Stimulated activated CD8-positive, alpha-beta memory T cell treated with anti-CD3 and anti-CD28 coated beads, Interleukin-4, amount 100 ng/mL, for 4 hours (primary cell): ENCODE measurements at places on chromosomes 13 and 19.

GRCh38 chr13:102028206-102028605, 373.6 kb downstream of the FGF14 start:
- DNase-seq, result no peak

DNA sequence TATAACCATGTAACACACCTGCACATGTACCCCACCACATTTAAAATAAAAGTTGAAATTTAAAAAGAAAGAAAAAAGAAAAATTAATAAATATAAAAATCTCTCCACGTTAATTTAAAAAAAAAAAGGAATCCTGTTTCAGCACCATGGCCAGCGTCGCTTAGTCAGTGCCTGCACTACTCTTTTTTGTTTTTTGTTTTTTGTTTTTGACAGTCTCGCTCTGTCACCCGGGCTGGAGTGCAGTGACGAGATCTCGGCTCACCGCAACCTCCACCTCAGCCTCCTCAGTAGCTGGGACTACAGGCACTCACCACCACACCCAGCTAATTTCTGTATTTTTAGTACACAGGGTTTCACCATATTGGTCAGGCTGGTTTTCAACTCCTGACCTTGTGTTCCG, 835.9 kb downstream of the UQCRFS1 start:
- DNase-seq, result no peak

- DNase-seq, result no peak
Measured at GRCh38 chr13:68727798-68728197, 1379.8 kb upstream of the ATXN8OS start.

DNA sequence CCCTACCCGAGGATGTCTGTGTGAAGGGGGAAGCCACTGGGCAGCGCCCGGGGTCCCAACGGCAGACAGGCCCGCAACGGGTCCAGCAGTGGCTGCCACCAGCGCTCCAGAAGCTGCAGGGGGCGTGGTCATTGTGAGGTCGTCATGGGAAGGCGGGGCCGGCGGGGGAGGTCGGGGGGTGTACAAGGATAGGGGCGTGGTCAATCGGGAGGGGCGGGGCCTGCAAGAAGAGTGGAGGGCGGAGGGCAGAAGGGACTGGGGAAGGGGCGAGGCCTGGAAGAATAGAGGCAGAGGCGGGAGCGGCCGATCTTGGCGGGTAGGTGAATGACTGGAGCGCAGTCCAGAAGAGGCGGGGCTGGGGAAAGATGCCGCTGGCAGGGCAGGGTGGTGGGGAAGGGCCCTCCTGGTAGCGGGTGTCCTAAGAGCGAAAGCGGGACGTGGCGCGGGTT, 4.4 kb downstream of the FUZ start:
- peak; percentile 69 for DNase-seq

DNA sequence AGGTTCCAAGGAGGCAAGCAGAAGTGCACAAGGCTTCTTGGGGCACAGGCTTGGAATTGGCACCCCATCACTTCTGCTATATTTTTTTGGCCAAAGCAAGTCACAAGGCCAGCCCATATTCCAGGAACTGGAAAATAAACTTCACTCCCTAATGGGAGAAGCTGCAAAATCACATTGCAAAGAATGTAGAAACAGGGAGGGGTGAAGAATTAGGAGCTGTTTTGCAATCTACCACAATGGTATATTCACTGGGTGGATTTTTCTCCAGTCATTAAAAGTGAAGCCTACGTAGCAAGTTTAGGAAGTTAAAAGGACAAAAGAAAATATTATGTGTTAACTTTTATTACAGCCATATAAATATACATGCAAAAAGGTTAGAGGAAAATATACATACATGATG, 464.8 kb downstream of the COG6 start:
- DNase-seq, result no peak

- no peak for DNase-seq
Measured at GRCh38 chr19:2062389-2062729, 11.3 kb upstream of the MKNK2 start.

- no peak for DNase-seq
Measured at GRCh38 chr13:35211949-35212348, 264.5 kb downstream of the MAB21L1 start.

DNA sequence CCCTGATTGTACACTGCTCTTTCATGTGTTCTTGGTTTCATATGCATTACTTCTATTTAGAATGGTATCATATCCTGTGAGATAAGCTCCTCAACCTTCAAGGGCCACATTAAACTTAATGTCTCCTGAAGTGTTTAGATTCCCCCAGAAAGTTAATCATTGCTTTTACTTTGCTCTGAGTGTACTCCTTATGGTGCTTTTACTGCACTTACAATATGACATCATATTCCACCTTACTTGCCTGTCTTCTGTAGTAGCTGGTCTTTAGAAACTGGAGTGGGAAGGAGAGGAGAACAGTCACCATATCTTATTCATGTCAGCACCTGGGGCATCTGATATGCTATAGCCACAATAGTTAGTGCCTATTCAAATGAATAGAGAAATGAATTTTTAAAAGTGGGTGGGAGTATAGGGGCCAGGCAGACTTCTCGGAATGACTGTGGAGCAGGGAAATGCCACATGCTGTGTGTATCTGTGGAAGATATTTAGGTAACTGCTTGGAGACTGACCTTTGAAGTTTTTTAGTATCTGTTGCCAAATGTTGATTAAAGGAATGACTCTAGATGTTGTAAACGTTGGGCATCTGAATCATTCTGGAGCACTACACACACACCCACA, 40.2 kb downstream of the SLAIN1 start:
- no peak for DNase-seq

- DNase-seq, result no peak
Measured at GRCh38 chr19:29544656-29545360, 19.0 kb downstream of the VSTM2B start.

DNA sequence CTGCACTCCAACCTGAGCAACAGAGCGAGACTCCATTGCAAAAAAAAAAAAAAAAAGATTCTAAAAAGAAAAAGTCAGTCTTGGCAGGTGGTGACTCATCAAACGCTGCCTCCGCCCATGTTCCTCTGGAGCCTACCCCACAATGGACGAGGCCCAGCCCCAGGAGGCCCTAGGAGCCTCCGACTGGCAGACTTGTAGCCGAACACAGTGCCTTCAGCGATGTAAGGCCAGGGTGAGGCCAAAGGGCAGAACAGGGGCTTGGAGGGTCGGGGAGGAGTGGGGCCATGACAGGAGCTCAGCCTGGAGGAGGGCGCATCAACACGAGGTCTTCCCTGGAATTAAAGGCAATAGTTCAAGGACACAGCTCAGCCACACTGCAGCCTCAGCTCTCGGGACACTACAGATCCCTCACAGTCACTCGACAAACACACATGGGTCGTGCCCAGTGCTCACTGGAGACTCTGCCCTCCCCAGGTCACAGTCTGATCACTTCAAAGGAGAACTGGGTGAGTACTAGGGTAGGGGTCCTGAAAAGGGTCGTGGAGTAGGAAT, 5.1 kb downstream of the USE1 start:
- no peak for DNase-seq

DNA sequence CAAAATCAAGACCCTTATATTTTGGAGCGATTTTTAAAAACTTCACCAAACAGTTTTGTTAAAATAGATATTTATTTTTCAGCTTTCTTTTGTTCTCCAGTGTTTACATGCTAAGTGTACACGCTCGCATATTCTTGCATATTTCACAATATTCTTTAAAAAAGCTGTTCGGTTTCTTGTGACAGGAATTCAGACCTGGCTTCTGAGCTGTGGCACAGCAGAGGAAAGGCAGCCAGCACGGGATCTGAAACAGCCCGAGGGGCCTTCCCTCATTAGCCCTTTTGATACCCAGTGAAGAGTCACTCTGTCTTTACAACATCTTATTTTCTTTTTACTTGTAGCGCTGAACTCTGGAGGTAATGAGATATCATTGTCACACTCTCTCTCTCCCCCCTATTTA, 234.0 kb downstream of the B3GLCT start:
- DNase-seq, result no peak

GRCh38 chr19:56066152-56067023, 54.7 kb downstream of the ZNF787 start:
- peak; percentile 16 for DNase-seq

- no peak for DNase-seq
Measured at GRCh38 chr19:30144242-30144758, 202.3 kb downstream of the URI1 start.

- DNase-seq, result no peak
Measured at GRCh38 chr19:7788178-7788932, 25.3 kb downstream of the CLEC4M start.

GRCh38 chr13:28575200-28575599, 80.3 kb upstream of the FLT1 start:
- no peak for DNase-seq

- no peak for DNase-seq
Measured at GRCh38 chr13:112881656-112882554, 87.1 kb upstream of the MCF2L start.

GRCh38 chr13:72170571-72170970, 303.6 kb upstream of the DACH1 start:
- no peak for DNase-seq

DNA sequence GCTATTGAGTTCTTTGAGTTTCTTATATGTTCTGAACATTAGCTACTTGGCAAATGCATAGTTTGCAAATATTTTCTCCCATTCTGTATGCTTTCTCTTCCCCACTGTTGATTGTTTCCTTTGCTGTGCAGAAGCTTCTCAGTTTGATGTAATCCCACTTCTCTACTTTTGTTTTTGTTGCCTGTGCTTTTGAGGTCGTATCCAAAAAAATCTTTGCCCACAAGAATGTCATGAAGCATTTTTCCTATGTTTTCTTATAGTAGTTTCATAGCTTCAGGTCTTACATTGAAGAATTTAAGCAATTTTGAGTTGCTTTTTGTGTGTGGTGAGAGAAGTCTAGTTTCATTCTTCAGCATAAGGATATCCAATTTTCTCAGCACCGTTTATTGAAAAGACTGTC, 536.7 kb upstream of the ARGLU1 start:
- DNase-seq, result no peak
